ENCODE measurements at places on chromosomes 6 and 20. TPM values are rescaled to one million over a fixed set of nuclear protein-coding genes. Genes with fewer than 3 reads are reported as not detected.

The UBE2J1 gene
- polyA plus RNA-seq, result 22.8 TPM

The PGC gene
- polyA plus RNA-seq, result 0.39 TPM

The CYP39A1 gene
- 8.7 TPM for polyA plus RNA-seq

The PTCRA gene
- polyA plus RNA-seq, result not detected

The PSORS1C2 gene
- not detected for polyA plus RNA-seq

The EDN3 gene
- polyA plus RNA-seq, result not detected

The MROH8 gene
- polyA plus RNA-seq, result 4.4 TPM

DNA sequence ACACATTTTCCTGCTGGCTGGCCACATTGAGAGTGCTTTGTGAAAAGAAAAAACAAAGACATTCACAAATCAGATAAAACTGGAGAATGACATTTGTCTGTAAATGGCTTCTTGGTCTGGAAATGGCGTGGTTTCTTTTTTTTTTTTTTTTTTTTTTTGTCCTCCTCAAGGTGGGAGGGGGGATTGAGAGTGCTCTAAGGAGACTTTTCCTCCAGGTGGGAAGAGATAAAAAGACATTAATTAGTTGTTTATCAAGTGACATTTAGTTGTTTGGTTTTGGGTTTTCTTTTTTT, 40.4 kb downstream of the GNAS start:
- DNase-seq, result no peak

- DNase-seq, result no peak
Observed at GRCh38 chr6:130494729-130495128, 128.9 kb downstream of the TMEM200A start.

- DNase-seq, result no peak
Observed at GRCh38 chr20:7291946-7292345, 524.5 kb downstream of the BMP2 start.

GRCh38 chr6:149948011-149948410, 6.2 kb downstream of the ULBP2 start:
- no peak for DNase-seq

DNA sequence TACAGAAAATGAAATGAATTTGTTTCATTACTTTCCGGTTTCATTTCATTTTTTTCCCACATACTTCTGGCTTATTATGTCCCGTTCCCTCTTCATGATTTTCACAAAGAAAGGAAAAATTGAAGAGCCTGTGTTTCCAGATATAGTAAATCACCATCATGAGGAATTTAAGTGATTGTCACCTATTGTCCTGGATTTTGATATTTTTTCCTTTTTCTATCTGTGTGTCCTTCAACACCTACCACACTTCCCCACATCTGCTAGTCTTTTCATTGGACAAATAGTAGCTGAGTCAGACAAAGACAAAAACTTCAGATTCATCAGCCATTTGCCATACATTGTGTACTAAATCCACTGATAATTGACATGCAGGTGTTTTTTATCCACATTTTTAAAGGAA, 258.2 kb upstream of the HSF2 start:
- no peak for DNase-seq

DNA sequence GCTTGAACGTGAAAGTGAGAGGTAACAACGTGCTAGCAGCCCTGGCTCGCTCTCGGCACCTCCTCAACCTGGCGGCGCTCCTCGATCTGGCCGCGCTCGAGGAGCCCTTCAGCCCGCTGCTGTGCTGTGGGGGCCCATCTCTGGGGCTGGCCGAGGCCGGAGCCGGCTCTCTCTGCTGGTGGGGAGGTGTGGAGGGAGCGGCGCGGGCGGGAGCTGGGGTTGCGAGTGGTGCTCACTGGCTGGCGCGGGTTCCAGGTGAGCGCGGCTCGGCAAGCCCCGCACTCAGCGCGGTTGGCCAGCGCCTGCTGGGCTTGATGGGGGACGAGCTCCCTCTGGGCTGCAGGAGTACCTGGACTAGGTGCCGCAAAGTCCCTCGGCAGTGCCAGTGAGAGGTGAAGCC, 52.5 kb upstream of the RPS6KA2 start:
- DNase-seq, result no peak

DNA sequence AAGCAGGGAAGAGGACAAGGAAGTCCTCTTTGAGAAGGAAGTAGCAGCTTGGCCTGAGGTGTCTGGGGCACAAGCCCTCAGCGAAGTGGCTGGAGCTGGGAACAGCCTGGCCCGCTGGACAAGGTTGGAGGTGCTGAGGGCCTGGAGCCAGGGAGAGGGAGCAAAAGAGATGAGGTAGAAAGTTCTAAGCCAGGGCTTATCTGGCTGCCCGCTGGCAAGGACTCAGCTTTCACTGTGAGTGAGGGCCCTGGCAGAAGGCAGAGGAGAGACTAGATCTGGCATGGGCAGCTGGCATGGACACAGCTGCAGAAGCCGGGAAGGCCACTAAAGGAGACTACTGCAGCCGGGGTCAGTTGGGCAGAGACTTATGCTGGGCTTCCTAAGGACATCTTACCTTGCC, 21.8 kb upstream of the PCMTD2 start:
- DNase-seq, result no peak

- DNase-seq, result no peak
Observed at GRCh38 chr6:137541534-137542063, 47.4 kb upstream of the OLIG3 start.

- no peak for DNase-seq
Observed at GRCh38 chr20:61443443-61444126, 191.5 kb downstream of the CDH4 start.

DNA sequence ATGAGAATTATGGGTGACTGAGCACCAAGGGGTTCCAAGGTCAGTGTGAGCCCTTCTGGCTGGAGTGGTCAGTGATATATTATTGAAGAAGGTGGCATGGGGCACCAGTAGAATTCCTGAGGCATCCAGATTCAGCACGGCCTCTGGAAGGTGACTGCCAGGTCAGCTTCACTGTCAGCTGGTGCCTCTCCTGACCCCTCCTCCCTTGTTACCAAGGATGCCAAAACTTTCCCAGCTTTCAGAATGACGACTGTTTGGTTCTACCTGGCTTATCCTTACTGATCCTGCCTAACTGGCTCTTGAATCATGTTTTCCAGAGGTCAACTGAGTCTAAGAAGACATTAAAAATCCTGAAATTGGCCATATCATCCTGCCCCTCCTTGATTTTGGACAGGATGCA, 189.2 kb upstream of the AGPAT4 start:
- no peak for DNase-seq

DNA sequence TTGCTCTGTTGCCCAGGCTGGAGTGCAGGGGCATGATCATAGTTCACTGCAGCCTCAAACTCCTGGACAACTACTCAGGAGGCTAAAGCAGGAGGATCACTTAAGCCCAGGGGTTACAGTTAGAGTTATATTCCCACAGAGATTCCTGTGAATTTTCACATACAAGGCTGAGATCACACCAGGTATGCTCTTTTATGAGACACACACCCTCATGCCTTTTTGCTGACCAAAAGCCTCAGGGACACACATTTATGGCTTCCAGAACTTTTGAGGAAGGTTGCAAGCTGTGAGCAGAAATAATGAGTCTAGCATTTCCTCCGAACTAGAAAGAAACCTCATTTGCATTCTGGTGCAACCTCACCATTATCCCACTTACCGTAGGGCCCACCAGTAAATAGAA, 370.5 kb upstream of the ARID1B start:
- DNase-seq, result no peak

DNA sequence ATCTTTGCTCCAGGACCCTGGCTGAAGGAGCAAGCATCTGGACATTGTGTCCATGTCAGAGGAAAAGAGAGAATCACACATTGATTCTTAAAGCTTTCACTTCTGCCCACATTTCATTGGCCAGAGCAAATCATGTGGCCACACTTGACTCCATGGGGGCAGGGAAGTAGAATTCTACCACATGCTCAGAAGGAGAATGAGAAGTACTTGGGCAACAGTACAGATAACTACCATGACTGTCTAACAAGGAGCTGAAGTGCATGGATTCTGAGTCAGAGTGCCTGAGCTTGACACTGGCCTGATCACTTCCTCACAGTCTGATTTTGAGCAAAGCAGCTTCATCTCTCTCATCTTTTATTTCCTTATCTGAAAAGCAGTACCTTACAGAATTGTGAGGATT, 38.6 kb downstream of the GHRH start:
- no peak for DNase-seq

DNA sequence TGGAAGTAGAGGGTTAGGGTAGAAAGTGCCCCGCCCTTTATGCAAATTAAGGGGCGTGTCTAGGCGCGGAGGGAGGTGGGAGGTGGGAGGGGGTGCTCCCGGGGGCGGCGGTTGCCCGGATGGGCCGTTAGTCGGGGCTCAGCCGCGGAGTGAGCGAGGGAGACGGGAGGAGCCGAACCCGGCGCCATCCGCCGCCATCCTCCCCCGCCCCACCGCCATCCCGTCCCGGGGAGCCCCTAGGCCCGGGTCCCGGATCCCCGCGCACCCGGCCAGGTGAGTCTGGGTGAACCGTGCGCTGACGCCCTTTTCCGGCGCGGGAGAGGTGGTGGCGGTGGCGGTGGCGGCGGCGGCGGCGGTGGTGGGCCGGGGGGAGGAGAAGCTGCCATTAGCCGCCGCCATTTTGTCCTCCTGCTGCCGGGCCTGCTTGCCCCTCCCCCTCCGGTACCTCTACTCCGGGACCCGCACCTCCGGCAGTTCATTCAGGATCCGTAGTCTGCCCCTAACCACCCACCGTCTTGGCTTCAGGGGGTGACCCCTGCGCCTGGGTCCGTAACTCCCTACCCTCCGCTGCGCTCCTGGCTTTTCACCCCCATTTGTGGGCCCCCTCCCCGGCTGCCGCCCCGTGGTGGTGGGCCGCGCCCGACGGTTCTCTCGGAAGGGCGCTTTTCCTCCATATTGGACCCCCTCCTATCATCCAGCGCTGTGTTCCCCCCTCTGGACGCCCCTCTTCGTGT, at the start of gene PRRC2A:
TSS of gene PRRC2A (plus strand) at position 130 of the 734 bp plus-strand sequence. CDS start 2,075 bp downstream, outside the sequence.
- peak; percentile 83 for DNase-seq

DNA sequence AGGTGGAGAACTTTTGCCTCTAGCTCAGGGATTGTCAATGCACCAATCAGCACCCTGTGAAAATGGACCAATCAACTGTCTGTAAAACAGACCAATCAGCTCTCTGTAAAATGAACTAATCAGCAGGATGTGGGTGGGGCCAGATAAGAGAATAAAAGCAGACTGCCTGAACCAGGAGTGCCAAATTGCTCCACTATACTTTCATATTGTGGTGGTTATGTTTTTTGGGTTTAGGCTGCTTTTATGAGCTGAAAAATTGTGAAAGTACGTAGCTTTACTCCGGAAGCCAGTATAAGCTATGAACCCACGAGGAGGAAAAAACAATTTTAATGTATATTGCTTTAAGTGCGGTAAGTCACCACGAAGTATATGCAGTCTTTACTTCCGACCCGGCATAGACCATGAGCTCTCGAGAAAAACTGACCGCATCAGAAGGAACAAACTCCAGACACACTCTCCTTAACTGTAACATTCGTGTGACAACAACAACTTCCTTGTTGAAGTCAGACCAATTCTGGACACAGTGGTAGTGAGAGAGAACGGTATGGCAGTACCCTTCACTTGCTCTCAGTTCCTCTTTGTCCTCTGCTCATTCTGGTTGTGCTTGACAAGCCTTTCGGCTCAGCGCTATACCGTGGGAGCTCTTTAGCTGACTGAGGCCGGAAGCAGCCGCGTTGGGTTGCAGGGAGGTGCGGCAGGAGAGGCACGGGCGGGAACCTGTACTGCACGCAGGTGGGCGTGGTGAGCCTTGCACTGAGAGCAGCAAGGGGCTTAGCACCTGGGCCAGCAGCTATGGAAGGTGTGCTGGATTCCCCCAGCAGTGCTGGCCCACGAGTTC, 81.9 kb upstream of the E2F3 start:
- DNase-seq, result no peak

DNA sequence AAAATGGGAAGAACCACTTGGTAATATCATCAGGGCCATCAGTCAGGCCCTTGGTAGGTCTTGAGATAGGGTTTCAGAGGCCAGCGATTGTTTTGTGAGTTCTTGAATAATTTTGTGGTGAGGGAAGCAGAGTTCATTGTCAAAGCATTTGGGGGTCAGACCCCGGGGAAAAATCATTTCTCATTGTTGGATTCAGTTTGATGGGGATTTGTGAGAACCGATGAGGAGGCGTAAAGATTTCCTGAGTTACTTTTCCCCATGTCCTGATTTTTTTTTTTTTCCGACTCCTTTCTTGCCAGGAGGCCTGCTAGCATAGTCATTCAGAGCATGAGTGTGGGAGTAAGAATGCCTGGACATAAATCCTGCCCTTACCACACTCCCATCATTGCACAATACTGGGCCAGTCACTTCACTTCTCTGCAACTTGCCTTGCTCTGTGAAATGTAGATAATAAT, 60.3 kb downstream of the TSHZ2 start:
- peak; percentile 42 for DNase-seq

DNA sequence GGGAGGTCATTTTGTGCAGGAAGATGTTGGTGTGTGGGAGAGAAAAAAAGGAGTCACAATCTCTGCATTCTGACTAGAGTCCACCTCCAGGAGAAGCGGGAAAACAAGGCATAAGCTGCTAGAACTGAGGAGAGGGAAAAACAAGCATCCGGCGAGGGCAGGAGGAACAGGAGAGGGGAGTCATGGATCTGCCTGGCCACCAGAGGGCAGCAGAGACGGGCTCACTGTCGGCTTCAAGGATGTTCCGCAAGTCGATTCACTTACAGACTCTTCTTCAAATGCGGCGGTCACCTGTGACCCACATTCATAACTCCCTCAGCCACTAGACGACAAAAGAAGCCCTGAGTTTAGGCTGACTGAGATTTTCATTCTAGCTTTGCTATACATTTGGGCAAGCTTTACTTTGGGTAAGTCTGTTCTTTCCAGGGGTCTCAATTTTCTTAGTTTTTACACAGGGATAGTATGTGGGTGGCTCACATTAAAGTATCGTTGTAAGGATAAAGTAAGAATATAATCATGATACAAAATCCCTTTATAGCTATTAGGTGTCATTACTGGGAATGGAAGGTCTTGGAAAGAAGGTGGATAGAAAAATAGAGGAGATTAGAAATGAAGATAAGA, 6.6 kb upstream of the BTNL2 start:
- DNase-seq, result peak; percentile 87

DNA sequence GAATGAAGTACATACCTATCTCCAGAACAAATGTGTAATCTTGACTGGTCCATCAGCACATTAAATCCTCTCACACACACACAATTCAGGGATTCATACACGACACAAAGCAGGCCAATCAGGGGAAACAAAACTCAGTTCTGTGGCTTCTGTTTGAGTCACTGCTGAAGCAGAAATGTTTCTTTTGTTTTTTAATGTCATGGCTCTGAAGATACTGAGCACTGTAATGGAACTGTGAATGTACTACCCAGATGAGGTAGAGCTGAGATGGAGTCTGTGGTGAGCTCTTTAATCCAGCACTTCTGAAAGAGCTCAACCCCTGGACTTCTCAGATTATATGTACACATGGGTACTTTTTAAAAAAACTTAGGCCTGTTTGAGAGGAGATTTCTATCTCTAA, 116.4 kb downstream of the THEMIS start:
- no peak for DNase-seq

DNA sequence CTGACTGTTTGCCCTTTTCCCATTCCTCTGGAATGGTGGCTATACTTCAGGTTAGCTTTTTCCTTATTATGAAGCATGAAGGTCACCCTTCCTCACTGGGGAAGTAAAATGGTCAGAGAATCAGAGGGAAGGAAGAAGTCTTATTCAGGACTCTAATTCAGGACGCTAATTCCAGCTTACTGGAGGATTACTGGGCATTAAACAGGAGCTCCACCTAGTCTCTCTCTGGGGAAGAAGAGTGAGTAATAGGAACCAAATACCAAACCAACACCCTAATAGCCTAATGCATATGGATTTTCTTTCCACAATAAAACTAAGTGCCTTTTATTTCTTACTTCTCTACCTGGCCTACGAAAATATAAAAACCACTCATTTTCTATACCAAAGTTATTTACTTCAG, 10.1 kb downstream of the CRISP1 start:
- DNase-seq, result no peak

- no peak for DNase-seq
Observed at GRCh38 chr6:161644521-161644920, 370.7 kb upstream of the AGPAT4 start.
